ENCODE measurements at places on chromosomes 2 and 18.

DNA sequence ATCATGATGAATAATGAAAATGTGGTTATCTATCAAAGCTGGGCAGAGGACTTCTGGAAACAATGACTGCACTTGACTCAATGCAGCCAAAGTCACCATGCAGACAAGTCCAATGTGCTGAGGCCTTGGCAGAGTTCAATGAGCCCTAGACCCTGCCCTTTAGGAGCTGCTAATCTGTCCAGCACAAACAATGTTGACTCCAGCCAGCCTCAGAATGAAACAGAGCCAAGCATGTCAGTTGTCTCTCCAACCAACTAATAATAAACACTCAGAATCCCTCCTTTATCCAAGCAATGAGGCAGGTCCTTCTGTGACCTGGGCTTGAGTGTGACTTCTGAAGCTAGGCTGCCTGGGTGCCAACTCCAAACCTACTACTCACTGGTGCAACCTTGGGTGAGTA, 270.6 kb downstream of the BCL11A start:
- DNase-seq: no peak

GRCh38 chr2:128623776-128624761, 305.4 kb upstream of the HS6ST1 start:
- no peak for DNase-seq

DNA sequence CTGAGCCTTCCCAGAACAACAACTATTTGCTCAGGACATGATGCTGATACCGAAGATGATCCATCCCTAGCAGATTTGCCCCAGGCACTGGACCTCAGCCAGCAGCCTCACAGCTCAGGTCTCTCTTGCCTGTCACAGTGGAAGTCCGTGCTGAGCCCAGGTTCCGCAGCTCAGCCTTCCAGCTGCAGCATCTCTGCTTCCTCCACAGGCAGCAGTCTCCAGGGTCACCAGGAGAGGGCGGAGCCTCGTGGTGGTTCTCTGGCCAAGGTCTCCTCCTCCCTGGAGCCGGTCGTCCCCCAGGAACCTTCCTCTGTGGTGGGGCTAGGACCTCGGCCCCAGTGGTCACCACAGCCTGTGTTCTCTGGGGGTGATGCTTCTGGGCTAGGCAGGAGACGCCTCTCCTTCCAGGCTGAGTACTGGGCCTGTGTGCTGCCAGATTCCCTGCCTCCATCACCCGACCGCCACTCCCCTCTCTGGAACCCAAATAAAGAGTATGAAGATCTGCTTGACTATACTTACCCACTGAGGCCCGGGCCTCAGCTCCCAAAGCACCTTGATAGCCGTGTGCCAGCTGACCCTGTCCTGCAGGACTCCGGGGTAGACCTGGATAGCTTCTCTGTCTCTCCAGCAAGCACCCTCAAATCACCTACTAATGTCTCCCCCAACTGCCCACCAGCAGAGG, 15.4 kb downstream of the CEP68 start:
- peak; percentile 43 for DNase-seq

GRCh38 chr2:43745457-43745856, 28.4 kb upstream of the DYNC2LI1 start:
- peak; percentile 19 for DNase-seq

GRCh38 chr2:233471291-233472035, 95.1 kb downstream of the USP40 start:
- no peak for DNase-seq

DNA sequence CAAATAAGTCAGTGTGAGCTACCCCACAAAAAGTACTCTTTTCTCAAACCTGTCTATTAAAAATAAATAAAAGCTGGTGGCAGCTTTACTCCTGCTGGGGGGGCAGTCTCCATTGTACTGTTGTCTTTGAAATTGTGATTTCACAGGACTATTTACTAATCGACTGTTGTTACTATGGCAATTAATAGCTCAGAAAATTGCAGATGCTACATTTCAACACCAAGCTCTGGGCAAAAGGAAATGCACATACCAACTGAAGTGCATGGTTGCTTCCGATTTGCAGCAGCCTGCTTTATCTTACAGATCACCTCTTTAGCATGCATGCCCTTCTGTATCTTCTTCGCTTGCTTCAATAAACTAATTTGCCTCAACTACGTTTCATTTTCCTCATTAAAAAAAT, 117.6 kb upstream of the DAPL1 start:
- DNase-seq: no peak

- no peak for DNase-seq
Measured at GRCh38 chr2:156430980-156431358, 5.2 kb upstream of the GPD2 start.

DNA sequence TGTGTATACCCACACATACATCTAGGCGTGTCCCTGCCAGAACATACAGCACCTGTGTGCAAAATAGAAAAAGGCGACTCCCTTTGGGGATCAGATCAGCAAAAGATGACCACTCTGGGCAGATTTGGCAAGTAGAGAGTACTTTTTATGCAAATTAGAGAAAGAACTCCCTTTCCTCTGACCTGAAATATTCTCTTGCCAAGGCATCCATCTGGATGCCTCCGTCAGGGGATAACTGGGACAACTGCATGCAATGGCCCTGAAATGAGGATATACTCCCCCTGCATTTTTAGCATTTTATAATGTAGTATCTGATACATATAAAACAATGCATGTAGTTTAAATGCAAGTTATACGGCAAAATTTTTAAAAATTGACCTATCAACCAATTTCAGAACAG, 247.7 kb downstream of the ICOS start:
- no peak for DNase-seq

DNA sequence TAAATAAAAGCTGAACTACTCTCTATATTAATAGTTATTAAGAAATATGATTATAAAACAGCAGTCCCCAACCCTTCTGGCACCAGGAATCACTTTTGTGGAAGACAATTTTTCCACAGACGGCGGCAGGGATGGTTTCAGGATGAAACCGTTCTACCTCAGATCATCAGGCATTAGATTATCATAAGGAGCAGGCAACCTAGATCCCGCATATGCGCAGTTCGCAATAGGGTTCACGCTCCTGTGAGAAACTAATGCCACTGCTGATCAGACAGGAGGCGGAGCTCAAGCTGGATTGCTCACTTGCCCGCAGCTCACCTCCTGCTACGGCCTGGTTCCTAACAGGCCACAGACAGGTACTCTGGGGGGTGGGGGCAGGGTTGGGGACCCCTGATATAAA, 19.3 kb upstream of the DSG2 start:
- no peak for DNase-seq

GRCh38 chr2:61853086-61853846, 594 bp downstream of the FAM161A start:
- peak; percentile 76 for DNase-seq

- DNase-seq: no peak
Measured at GRCh38 chr18:26524504-26525351, 23.6 kb downstream of the KCTD1 start.

- DNase-seq: no peak
Measured at GRCh38 chr2:39356922-39357639, 80.0 kb downstream of the MAP4K3 start.

DNA sequence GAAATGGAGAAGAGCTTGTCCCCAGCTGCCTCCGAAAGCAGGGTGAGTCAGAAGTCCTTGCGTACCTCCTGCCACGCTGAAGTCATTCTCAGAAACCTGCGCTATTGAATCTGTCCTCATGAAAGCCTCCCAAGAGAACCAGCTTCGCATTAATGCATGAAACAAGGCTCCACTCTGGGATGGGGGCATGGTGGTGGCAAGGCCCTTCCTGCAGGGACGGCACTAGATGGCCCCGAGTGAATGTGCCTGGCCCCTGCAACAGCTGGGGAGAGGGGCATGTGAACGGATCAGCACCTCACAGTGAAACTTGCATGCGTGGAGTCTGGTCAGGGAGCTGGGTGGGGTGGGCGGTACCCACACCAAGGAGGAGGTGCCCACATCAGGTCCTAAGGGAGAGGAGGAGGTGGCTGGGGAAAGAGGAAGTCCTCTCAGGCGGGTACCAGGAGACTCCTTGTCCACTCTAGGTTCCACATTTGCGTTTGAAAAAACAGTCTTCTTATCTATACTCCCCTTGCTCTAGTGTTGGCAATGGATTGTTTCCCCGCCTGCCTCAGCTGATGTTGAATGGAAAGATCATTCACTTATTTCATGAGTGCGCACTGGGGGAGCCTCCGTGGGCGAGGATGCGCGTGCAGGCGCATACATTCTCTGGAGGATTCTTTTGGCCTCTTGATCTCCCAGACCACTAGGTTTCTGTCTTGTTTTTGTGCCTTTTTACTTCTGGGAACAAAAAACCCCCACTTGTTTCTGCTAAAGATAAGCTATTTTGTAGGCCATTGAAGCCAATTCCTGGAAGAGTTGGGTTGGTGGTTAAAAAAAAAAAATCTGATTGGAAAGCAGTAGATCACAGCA, 104.7 kb downstream of the KLHL29 start:
- no peak for DNase-seq

Data from body of pancreas (tissue), 4 donors.